Activated T-cell treated with anti-CD3 and anti-CD28 coated beads, Interleukin-2, amount 50 U/mL, for 72 hours (primary cell): ENCODE measurements at places on chromosomes 2 and 18. TPM values are rescaled to one million over a fixed set of nuclear protein-coding genes. Genes with fewer than 3 reads are reported as not detected.
A peak's percentile ranks its signal among the peaks of the same experiment; 100 is the strongest.

The TIA1 gene
- 119 TPM for total RNA-seq

GRCh38 chr2:204205082-204205481, 268.5 kb downstream of the ICOS start:
- no peak overlapping the region for H3K27ac ChIP-seq
- H3K27me3 ChIP-seq, result peaks cover 14% of the 10 kb centered on the region
- H3K36me3 ChIP-seq, result no peaks in the 10 kb centered on the region
- DNase-seq, result no peak
- peaks cover 10% of the 10 kb centered on the region for H3K4me1 ChIP-seq

- H3K27ac ChIP-seq, result no peak within 1 kb of the TSS
- peak; percentile 48 for DNase-seq
- peaks cover 15% of the 10 kb centered on the region for H3K4me1 ChIP-seq
Observed at GRCh38 chr18:8705238-8705960, at the start of gene MTCL1. Gene MTCL1, plus strand, starts transcription at chr18:8705556. Its CDS starts 105 bp downstream, at chr18:8705661.

DNA sequence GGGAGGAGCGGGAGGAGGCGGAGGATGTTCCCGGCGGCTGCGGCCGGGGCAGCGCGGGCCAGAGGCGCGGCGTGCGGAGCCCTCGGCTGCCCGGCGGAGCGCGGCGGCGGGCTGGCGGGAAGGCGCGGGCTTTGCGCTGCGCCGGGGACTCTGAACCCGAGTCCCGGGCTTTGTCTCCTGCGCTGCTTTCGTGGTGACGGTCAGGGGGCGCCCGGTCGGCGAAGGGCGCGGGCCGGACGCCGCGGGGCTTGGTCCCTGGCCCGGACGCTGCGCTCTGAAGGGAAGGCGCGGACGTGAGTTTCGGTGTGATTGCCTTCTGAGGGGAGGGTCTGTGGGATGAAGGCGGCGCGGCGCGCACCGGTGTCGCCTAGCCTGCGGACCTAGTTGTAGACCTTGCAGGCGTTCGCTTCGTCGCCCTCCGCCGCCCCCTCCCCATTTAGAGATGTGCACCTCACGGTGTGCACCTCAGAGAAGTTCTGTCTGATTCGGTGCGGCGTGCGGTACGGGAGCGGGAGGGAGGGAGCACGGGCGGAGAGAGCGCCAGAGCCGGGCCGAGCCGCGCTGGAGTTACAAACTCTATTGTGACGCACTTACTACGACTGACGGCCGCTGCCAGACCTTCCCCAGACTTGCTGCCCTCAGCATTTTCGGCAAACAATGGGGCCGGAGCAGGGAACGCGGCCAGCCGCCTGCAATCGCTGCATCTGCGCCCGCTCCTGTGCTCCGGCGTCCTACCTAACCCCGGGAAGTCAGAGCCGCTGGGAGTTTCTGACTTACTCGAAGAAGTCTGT, 2.1 kb downstream of the BCL2L11 start:
- H3K4me3 ChIP-seq, result peak overlapping the region; percentile 96
- H3K36me3 ChIP-seq, result peaks cover 38% of the 10 kb centered on the region
- peaks cover 63% of the 10 kb centered on the region for H3K4me1 ChIP-seq

DNA sequence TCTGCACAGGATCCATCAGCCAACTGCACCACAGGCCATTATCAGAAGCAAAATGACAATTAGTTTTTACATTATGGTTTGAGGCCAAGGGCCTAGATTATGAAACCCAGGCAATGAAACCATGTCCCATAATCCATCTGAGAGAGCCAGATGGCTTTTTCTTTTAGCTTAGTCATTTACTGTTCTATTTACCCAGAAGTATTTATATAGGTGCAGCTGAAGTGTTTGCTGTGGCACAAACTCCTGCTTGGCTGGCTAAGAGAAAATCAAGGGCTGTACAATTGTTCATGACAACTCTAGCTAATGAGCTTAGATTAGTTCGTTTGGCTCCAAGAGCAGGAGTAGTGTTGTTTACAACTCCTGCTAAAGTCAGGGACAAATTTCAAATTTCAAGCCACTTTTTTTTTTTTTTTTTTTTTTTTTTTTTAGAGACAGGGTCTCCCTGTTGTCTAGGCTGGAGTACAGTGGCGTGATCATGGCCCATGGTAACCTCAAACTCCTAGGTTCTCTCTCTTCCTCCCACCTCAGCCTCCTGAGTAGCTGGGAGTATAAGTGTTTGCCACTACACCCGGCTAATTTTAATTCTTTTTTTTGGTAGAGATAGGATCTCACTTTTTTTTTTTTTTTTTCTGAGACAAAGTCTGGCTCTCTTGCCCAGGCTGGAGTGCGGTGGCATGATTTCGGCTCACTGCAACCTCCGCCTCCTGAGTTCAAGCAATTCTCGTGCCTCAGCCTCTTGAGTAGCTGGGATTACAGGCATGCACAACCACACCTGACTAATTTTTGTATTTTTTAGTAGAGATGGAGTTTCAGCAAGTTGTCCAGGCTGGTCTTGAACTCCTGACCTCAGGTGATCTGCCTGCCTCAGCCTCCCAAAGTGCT, 18.4 kb upstream of the REV1 start:
- DNase-seq, result no peak
- H3K4me3 ChIP-seq, result no peak overlapping the region
- H3K27me3 ChIP-seq, result no peaks in the 10 kb centered on the region
- no peak overlapping the region for H3K27ac ChIP-seq
- H3K4me1 ChIP-seq, result peaks cover 18% of the 10 kb centered on the region
- no peaks in the 10 kb centered on the region for H3K36me3 ChIP-seq

DNA sequence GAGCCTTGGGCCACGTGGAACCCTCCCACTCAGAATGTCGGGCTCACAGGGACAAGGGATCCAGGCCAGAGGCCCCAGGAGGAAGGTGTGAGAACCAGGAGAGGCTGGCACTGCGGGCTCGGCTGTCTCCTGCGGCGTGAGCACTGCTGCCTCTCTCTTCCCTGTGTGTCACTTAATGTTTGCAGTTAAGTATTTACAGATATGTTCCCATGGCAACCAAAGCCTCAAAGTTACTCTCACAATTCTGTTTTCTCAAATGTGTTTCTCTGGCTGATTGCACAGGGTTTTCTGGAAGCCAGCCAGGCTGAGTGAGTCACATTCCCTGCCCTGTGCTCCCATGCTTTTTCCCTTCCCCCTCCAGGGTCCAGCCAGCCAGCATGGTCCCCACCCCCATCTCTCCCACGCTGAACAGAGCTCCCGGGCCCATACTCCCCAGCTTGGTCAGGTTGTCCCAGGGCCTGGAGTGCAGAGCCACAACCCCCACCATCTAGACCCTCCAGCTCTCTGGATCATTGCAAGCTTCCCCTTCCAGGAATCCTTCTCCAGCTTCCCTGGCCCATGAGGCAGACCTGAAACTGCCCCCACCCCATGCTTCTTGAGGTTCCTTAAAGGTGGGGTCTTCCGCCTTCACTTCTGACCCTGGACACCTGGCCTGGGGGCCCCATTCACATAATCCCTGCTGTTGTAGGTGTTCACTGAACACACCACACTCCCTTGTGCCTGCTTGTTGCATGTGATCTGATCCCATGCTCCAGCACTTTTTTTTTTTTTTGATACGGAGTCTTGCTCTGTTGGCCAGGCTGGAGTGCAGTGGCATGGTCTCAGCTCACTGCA, 265.9 kb downstream of the CELF4 start:
- no peak overlapping the region for H3K4me3 ChIP-seq
- no peaks in the 10 kb centered on the region for H3K27me3 ChIP-seq
- DNase-seq, result no peak

DNA sequence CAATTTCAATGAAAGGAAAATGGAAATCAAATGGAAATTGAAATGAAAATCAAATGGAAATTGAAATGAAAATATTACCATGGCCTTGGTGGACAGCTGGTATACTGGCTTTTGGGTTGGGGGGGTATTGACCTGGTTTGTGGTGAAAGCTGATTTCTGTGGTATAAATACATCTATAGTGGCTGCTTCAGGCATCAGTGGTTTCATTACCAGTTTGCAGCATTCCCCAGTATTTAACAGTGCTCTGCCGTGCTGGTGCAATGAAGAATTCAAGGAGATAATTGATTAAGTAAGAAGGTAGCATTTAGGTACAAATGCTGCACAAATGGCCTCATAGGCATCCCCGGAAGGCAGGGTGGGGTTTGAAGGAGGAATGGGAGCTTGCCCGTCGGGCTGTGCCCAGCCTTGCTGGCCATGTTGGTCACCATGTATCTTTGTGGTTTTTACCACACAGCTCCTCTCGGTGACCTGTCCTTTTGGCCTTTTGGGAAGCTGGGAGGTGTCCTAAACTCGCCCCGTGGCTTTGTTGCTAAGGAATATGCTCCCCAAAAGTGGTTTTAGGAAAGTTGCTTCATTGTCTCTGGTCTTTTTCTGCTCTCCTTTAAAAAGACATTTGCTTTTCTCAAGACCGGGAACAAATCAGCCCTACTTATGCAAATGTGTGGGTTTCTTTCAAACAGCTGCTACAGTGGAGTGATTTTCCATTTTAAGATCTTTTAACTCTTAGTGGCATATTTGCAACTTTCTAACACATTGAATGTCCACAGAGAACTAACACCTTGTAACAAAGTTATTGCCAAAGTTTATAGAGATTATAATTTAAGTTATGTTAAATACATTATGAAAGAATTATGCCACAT, 28.6 kb downstream of the SNTG2 start:
- peak overlapping the region; percentile 23 for H3K4me3 ChIP-seq
- DNase-seq, result no peak
- H3K27ac ChIP-seq, result no peak overlapping the region
- H3K27me3 ChIP-seq, result no peaks in the 10 kb centered on the region
- H3K4me1 ChIP-seq, result peaks cover 39% of the 10 kb centered on the region

- no peak overlapping the region for H3K4me3 ChIP-seq
- no peaks in the 10 kb centered on the region for H3K4me1 ChIP-seq
- no peak overlapping the region for H3K27ac ChIP-seq
- H3K27me3 ChIP-seq, result peaks cover 11% of the 10 kb centered on the region
- DNase-seq, result peak; percentile 46
Observed at GRCh38 chr2:180125245-180125962, 118.3 kb upstream of the CWC22 start.
